ENCODE measurements at places on chromosomes 7 and 10.

DNA sequence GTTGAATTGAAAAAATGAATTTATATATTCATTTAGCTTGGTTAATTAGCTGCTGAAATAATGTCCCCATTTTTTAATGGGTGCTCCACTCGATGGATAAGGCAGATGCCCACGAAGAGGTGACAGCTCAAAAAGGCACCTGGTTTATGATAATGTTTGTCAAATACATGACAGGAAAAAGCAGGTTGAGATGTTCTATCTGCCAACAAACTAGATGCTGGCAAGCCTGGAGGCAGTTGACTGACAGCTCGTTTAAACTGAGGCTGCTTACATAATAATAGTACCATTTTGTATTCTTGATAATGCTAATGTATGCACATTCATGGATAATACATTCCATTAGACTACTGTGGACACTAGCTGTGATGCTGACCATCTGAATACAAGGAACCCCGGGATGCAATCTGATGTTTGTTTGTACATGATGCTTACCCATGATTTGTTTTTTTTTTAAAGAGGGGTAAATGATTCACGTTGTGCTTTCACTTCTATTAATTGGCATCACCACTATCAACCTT is 69.0 kb upstream of the GPR158 start:
- DNase-seq: no peak

DNA sequence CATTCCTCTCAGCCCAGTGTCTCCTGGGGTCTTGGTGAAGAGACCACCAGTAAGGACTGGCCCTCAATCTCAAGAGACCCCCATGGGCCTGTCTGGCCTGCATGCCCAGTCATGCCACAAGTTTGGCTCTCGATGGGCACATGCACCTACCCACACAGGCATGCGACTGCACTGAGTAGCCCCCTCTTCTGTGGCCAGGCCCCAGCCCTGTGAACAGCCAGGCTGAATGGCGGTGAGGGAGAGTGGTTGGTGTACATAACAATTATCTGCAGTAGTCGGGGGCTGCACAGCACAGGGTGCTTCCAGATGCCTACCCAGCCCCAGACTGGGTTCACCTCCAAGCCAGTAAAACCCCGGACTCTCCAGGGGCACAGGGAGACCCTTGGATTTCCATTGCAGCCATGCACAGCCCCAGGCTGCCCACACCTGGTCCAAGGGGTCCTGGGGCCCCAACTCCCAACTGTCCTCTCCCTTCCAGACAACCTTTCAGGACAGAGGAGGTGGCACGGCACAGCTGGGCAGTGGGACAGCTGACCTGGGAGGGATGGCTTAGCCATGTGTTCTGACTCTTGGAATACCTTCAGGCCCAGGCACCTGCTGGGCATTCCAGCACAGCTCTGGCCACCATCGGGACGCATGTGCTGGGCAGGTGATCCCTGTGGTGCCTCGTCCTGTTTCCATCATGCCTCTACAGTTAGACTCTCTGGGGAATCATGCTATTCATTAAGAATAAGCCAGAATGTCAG is 21.0 kb upstream of the CSGALNACT2 start:
- no peak for DNase-seq

GRCh38 chr7:16514271-16514670 is 12.4 kb upstream of the LRRC72 start:
- DNase-seq: no peak

- no peak for DNase-seq
These were observed 294.3 kb downstream of the MAGI2 start for GRCh38 chr7:79159040-79159664.

DNA sequence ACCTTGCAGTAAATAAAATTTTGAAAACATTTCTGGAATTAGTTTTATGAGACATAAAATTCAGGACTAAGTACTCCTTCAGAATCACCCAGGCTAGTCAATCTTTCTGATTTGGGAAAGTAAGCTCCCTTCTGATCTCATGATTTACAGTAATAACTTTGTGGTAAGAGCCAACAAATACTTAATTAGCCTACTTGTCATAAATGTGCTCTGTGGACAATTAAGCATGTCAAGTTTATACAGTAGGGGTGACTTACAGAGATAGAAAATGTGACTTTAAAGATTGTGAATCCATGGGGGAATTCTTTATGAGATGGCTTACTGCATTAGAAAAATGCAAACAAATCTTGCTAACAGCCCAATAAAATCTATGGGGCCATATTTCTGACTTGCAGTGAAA is 616.9 kb upstream of the GHITM start:
- DNase-seq: no peak

DNA sequence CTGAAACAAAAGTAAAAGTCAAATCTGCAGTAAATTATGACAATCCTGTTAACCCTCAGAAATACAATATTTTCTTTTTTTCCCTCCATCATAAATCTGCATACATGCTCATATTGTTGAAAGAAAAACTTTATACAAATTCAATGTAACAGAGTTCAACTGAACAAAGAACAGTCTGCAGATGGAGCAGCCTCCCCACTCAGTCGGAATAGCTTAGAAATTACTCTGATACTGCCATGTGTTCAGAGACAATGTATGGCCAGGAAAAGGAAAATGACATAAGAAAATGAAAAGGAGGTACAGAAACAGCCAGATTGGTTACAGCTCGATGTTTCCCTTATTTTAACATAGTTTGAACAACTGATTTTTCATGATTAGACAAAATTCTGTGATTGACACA is 651.9 kb upstream of the COBL start:
- no peak for DNase-seq

DNA sequence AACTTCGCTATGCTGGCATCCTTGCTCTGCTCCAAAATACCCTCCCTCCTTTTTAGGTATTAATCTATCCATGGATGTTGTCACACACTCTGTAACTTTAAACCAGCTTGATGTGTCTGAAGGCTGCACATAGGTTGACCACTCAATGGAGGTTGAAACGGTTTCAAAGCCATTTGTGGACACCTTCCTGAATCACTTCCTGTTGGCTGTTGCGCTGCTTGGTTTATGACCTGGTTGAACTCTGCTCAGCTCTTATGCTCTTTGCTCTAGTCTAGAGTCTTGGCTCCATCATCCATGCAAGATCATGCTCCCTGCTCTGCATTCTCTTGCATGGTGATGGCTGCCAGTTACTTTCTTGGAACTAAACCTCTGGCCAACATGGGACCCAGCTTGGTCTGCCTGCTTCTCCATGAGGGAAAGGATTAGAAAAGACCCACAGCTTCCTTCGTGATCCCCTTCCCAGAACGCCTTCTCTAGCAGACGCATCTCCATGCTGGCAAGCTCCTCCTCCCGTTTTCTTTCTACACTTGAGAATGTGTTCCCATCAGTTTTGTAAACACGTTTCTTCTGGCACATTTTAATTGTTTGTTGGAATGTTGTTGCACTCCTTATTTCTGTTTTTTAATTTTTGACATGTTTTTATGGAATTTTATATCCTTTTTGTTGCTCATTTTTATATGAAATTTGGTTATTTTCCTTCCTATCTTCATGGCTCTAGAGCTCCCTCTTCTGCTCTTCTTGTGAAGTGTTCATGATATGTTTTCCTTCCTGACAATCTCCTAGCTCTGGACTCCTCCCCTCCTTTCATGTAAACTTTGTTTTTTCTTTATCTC is 149.8 kb downstream of the XPNPEP1 start:
- no peak for DNase-seq

Measured in activated T-cell treated with anti-CD3 and anti-CD28 coated beads, Interleukin-2, amount 50 U/mL, for 72 hours (primary cell).